ENCODE measurements at places on chromosomes 11 and 22. TPM values are rescaled to one million over a fixed set of nuclear protein-coding genes. Genes with fewer than 3 reads are reported as not detected.

DNA sequence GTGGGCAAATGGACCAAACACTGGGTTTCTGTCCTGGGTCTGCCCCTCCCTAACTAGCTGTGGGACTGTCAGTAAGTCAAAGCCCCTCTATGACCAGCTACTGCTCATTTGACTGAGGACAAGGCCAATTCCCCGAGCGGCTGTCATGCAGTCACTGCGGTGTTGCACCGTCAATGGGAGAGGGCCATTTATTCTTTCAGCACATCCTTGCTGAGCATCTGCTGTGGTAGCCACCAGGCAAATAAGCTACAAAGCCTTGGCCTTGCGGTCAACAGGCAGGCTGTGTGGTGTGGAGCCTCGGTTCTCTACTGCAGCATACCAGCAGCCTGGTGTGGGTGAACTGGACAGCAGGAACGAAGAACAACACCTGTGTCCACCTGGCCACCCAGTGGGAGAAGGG, 25.8 kb upstream of the SERPIND1 start:
- H3K4me3 ChIP-seq = no peak overlapping the region
- H3K27ac ChIP-seq = no peak overlapping the region
- peaks cover 6% of the 10 kb centered on the region for H3K36me3 ChIP-seq
- no peaks in the 10 kb centered on the region for H3K27me3 ChIP-seq

DNA sequence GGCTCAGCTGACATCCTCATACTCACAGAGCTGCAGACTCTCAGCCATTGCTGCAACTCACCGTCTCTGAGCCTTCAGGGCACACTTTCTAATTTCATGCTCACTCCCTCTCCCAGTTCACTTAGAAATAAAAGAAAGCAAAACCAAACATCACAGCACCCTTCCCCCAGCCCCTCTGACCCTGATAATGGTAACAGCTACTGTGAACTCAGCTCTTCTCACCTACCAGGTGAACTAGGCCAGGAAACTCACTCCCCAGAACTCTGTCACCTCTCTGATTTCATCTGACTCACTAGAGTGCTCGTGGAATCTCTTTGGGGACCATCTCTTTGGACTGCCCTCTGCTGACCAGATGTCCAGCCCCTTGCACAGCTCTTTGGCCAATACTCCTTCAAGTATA, 14.5 kb upstream of the PARVA start:
- no peak overlapping the region for H3K4me3 ChIP-seq
- H3K36me3 ChIP-seq = no peaks in the 10 kb centered on the region
- no peak for DNase-seq

DNA sequence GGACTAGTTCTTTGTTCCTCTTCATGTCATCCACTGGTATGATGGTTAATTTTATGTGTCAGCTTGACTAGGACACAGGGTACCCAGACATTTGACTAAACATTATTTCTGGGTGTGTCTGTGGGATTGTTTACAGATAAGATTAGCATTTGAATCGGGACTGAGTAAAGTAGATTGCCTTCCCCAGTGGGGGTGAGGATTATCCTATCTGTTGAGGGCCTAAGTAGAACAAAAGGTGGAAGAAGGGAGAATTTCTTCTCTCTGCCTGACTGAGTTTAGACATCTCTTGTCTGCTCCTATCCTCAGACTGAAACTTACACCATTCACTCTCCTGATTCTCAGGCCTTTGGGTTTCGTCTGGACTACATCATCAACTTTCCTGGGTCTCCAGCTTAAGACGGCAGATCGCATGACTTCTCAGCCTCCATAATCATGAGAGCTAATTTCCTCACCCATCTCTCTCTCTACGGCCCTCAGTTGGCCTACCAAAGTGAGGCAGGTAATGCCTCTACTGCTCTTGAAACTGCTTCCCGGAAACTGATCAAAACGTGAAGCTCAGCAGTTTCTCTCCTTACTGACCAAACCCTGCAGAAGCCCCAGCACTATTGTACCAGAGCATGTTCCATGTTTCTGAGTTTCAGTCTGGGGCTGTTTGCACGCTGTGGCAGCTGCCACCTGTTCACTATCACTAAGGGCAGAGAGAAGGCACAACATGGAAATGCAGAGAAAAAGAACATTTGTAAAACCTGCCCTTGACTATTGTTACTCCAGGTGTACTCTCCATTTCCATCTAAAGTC, 95.4 kb downstream of the NXPE2 start:
- no peaks in the 10 kb centered on the region for H3K36me3 ChIP-seq
- H3K27ac ChIP-seq = no peak overlapping the region
- no peak overlapping the region for H3K4me3 ChIP-seq
- H3K27me3 ChIP-seq = no peaks in the 10 kb centered on the region
- H3K4me1 ChIP-seq = no peaks in the 10 kb centered on the region

- H3K4me3 ChIP-seq = no peak overlapping the region
- no peaks in the 10 kb centered on the region for H3K4me1 ChIP-seq
- peak; percentile 68 for DNase-seq
- H3K36me3 ChIP-seq = no peaks in the 10 kb centered on the region
- H3K27me3 ChIP-seq = no peaks in the 10 kb centered on the region
Observed at GRCh38 chr22:29225422-29226090, 19.9 kb downstream of the EMID1 start.

Gene C11orf91
- total RNA-seq = not detected

Data from pancreas (tissue), 10 donors.